ENCODE measurements at places on chromosomes 6 and 20.

DNA sequence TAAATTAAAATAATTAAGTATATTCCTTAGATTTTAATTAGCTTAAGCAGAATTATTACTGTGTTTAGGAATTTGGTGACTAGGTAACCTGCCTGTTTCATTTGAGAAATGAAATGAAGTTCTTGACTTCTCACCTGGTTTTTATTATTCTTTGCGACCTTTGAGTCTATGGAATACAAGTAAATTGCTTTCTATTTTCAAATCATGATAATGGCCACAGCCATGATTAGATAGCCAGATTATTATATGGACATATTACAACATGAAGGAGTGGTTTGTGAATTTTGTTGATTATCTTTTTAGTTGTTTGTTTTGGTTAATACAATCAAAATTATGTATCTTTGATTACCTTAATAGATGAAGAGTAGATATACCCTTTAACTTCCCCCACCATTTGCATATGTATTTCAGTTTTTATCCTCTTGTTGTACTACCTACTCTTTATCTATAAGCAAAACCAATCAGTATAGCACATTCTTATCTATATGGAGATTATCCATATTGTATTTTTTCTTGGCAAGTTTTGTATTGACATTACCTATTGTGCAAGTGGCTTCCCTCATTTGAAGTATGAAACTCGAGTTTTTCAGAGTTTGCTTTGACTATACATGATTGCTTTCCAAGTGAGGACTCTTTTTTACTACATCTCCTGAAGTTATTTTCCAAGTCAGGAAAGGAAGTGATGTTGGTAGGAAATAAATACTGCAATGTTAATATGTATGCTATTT lies 47.9 kb downstream of the CD2AP start:
- no peak for DNase-seq

DNA sequence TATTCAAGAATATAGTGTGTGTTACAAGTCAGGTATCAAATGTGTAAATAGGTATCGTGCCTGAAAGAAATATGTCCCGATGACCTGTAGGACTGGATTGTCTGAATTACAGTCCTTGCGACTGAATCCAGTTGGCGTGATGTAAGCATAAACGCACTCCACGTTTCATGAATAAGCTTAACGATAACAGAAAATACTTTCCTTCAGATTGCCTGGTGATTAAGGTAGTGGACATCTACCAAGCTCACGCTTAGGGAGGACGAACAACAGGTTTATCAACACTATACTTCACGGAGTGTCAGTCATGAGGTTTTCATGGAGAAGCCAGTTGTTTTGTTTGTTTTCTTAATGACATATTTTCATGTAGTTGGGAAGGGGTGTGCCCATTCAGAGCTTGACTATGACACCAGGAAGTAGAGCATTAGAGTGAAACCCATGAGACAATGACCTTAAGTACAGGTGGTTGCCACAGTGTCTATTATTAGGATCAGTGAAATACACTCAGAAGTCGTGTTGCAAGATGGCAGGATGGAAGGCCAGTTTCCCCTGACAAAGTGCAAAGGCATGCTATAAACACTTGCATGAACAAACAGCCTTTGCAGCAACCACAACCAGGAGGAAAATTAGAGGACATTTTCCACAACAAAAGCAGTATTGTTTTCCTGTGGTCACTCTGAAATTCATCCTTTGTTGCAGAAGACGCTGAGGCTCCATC lies 305.8 kb upstream of the PRDM1 start:
- DNase-seq = no peak

- peak; percentile 81 for DNase-seq
Observed at GRCh38 chr6:134882426-134883038, 67.4 kb downstream of the ALDH8A1 start.

- peak; percentile 37 for DNase-seq
Observed at GRCh38 chr6:31794294-31794865, 1.2 kb downstream of the VARS1 start.

- DNase-seq = no peak
Observed at GRCh38 chr6:3603340-3604130, 146.7 kb upstream of the SLC22A23 start.

GRCh38 chr6:20681243-20681684 lies 147.0 kb downstream of the CDKAL1 start:
- no peak for DNase-seq

- no peak for DNase-seq
Observed at GRCh38 chr6:115618256-115618655, 442.4 kb downstream of the FRK start.

- DNase-seq = no peak
Observed at GRCh38 chr6:130676773-130677144, 150.4 kb upstream of the SMLR1 start.

- DNase-seq = no peak
Observed at GRCh38 chr6:32226434-32226833, 2.6 kb upstream of the NOTCH4 start.

DNA sequence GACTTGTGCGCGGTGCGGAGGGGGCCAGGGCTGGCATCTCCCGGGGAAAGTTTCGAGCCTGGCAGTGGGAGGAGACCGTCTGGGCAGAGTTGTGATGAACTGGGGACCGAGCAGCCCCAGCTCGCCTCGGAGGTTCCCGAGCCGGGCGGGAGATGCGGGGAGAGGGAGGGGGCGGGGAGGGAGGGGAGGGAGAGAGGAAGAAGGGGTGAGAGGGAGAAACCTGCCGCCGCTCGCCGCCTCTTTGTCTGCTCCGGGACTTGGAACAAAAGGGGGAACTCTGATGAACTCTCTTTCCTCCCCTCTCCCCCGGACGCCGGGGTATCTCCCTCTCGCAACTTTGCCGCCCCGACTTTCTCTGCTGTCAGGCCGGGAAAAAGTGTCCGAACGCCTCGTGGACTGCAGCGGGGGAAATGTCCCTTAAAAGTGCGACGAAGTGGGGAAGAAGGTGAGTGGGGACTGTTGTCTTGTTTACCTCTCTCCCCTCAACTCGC lies 72.7 kb downstream of the SOX4 start:
- DNase-seq = peak; percentile 79

- peak; percentile 78 for DNase-seq
Observed at GRCh38 chr6:166381733-166382499, 824 bp downstream of the MPC1 start.

DNA sequence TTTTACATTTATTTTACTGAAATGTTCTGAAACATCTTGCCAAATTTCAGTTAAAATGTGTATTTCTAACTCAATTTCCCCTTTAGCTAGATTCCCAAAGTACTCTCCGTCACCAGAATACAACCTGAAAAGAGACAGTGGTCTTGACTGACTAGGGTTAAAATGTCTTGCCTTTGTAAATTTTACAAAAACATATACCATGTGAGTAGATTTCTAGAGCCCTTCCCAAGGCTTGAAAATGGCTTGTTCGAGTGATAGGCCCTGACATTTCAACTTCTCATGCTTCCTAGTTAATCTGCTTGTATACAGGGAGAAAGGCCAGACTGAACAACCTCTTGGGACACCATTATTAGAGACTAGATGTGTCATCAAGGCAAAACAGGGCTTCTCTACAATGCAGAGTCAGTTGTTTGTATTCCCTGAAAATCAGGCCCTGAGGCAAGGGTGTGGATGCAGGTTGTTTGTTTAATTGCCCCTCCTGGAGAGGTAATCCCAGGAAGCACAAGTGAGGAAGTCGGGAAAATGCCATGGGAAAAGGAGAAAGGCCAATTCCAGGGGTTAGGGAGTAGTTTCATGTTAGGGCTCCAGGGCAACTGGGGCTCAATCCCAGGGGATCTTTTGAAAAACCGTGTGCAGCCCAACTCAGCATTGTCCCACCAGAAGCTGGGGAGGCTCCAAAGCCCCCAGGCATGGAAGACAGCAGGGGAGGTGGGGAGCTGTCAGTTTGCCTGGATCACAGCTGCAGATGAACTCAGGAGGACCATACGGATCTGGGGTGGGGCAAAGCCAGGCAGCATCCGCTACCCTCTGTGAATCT lies 11.6 kb upstream of the TFB1M start:
- DNase-seq = no peak

- DNase-seq = no peak
Observed at GRCh38 chr20:48064929-48065328, 279.6 kb upstream of the SULF2 start.

DNA sequence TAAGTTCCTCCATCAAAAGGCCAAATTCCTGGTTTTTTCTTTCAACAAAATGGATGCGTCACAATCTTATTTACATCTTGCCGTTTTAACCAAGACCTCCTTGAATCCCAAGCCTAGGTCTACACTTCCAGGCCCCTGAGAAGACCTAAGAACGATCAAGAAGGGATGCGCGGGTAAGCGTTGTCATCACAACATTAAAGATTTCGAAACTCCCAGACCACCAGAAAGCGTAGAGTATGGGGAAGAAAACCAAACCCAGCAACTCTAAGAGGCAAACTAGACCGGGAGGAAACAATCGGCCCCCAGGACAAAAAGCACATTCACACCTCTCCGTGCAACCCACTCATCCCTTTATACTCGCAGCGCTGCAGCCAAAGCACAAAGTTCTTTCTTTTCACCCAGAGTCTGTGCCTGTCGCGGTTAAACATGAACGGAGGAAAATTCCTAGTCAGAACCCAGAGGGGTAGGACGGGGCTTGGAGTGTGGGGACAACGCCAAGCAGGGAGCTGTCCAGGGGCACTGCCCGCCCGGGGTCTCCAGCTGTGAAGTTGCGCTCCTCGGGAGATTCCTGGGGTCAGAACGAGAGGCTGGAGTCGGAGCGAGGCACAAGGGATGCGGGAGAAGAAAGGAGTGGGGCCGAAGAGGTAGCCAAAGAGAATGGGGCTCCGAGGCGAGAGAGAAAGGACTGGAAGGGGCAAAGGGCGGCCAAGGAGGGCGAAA lies 725 bp downstream of the OSER1 start:
- DNase-seq = no peak

- DNase-seq = no peak
Observed at GRCh38 chr20:56574531-56575142, 41.6 kb downstream of the FAM209B start.

- no peak for DNase-seq
Observed at GRCh38 chr20:61053487-61053886, 198.6 kb upstream of the CDH4 start.

GRCh38 chr6:52839124-52840055 lies 1.2 kb downstream of the GSTA5 start:
- peak; percentile 45 for DNase-seq

- DNase-seq = peak; percentile 85
Observed at GRCh38 chr6:35804996-35805736, at the start of gene LHFPL5. LHFPL5 (plus strand) TSS chr6:35805352; CDS start chr6:35805671, 319 bp downstream.

- no peak for DNase-seq
Observed at GRCh38 chr6:99661870-99662269, 55.2 kb downstream of the PRDM13 start.

DNA sequence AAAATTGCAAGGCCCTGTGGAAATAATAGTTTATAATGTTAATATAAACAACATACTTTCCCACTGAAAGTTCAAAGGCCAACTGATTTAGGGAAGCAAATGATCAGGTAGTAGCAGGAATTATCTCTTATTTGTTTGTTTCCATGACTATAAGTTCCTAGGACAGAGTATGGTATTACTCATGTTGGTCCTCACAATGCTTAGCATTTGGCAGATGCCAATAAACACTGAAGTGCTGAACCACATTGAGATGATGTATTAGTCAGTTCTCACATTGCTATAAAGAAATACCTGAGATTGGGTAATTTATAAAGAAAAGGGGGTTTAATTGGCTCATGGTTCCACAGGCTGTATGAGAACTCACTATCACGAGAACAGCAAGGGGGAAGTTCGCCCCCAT lies 129.6 kb upstream of the NUP153 start:
- DNase-seq = no peak

- DNase-seq = peak; percentile 9
Observed at GRCh38 chr20:38083338-38084048, 49.9 kb downstream of the RPRD1B start.

GRCh38 chr6:50180646-50181045 lies 130.9 kb upstream of the DEFB112 start:
- DNase-seq = no peak

GRCh38 chr6:21085643-21086042 lies 507.9 kb upstream of the SOX4 start:
- DNase-seq = no peak

GRCh38 chr6:11589261-11589660 lies 51.7 kb downstream of the TMEM170B start:
- no peak for DNase-seq

DNA sequence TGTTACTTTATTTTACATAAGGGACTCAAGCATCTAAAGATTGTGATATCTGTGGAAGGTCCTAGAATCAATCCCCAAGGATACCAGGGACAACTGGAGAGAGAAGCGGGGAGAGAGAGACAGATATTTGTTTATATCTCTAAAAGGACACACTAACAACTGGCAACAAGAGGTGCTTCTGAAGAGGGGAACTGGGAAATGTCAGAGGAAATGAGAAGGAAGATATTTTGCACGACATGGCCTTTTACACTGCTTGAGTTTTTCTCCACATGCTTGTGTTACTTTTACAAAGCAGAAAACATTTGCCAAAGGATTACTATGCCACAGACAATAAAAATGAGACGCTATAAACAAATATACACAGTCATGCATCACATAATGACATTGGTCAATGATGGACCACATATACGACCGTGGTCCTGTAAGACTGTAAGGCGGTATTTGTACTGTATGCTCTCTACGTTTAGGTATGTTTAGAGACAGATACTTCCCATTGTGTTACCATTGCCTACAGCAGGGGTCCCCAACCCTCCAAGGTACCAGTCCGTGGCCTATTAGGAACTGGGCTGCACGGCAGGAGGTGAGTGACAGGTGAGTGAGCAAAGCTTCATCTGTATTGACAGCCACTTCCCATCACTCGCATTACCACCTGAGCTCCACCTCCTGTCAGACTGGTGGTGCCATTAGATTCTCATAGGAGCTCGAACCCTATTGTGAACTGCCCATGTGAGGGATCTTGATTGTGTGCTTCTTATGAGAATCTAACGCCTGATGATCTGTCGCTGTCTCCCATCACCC lies 64.6 kb upstream of the PTPN1 start:
- DNase-seq = no peak

DNA sequence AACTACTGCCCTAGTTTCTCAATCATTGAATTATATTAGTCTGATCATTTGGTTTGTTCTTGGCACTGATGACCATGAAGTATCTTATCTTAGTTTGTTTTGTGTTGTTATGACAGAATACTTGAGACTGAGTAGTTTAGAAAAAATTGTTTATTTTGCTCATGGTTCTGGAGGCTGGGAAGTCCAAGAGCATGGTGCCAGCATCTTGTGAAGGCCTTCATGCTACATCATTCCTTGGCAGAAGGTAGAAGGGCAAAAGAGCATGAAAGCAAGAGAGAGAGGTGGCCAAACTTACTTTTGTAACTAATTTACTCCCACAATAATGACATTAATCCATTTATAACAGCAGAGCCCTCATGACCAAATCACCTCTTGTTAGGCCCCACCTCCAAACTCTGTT lies 40.1 kb upstream of the ANKEF1 start:
- no peak for DNase-seq

DNA sequence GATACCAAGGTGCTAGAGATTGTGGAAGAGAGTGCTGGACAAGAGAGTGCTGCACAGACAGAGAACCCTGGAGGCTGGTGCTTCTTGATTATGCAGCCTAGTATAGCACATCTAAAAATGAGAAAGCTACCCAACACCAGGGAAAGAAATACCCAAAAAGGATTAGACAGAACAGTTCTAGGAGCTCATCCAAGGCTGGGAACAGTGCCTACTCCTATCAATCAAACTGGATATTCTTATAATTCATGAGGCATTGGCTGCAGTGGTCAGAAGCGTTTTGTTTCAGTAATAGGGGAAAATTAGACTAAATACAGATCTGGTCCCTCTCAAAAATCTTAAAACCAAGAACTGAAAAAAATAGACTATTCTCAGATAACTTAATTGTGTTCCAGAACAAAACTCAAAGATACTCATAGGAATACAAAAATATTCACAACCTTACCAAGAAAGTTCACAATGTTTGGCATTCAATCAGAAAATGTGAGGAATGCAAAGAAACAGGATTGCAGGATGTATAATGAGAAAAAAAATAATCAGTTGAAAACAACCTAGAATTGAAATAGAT lies 222.9 kb downstream of the EPHA7 start:
- DNase-seq = no peak

Measured in retina (tissue), 1 donor.